NCI-H510A (cell line): ENCODE measurements at places on chromosomes 4 and X.

GRCh38 chr4:139972305-139972704 lies 181.7 kb downstream of the MAML3 start:
- DNase-seq: no peak

DNA sequence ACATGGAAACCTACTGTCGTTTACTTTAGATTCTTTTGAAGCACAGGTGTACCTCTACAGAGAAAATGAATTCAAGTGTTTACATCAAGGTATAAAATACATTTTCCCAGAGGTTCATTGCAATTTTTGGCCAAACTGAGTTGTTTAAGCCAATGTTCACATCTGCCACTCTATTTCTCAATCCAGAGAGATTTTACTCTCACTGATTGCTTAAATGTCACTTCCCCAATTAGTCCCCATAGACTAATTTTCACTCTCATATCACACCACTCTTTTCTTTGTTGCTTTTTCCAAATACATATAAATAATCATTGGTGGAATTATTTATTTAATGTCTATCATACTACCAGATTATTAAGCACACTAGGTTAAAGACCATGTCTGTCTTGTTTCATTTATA lies 271.8 kb downstream of the PPP3CA start:
- no peak for DNase-seq

GRCh38 chrX:147351644-147352043 lies 537.1 kb upstream of the CXorf51A start:
- no peak for DNase-seq

- DNase-seq: no peak
Measured at GRCh38 chr4:168790898-168791297, 219.2 kb downstream of the CBR4 start.

GRCh38 chr4:108399610-108400265 lies 220.6 kb upstream of the RPL34 start:
- no peak for DNase-seq

GRCh38 chrX:50871922-50872453 lies 38.5 kb upstream of the BMP15 start:
- no peak for DNase-seq

DNA sequence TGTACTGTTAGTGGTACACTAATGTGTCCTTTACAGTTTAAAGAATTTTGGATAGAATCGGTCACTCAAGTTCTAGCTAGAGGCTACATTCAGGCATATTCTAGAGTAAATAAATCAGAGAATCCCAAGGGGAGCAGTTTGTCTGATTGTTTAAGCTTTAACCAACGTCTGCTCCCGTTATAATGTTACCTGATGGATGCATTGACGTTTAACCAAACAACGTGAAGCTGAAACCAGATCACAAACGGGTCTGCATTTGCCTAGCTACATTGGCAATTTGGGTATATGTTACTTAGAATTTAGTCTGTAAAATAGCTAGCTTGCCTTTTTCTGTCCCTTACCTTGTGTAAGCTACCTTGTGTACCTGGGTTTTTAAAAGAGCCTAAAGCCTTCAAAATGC lies 1.6 kb downstream of the PI4K2B start:
- no peak for DNase-seq

- DNase-seq: no peak
Measured at GRCh38 chrX:42628471-42628870, 149.5 kb downstream of the PPP1R2C start.

DNA sequence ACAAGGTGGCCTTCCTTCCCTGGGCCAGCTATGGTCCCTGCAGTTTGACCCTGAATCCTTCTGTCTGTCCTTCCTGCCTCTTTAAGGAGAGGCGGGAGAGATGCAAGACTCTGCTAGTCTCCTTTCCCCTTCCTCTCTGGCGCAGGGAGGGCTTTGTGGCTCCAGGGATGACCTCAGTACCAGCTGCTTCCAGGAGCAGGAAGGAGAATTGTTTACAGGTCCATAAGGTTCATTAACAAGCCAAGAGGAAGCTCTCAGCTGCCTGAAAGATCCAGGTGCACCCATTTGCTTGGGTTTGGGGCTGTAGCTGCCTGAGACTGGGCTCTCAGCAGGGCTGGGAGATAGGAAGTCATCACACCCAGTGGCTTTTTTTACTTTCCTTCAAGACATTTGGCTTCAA lies 4.0 kb upstream of the FATE1 start:
- no peak for DNase-seq

DNA sequence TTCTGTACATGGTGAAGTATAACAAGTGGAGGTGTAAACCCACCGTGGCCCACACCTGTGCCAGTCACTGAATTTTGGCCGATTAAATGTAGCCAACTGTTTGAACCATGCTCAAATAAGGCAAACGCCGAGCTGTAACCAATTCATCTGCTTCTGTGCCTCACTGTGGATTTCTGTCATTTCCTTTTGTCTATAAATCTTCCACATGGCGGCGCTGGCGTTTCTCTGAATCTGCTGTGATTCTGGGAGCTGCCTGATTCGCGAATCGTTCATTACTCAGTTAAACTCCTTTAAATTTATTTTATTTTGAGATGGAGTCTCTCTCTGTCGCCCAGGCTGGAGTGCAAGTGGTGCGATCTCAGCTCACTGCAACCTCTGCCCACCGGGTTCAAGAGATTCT lies 19.2 kb downstream of the SUPT20HL2 start:
- no peak for DNase-seq

GRCh38 chr4:95672811-95673210 lies 124.0 kb upstream of the UNC5C start:
- no peak for DNase-seq

- no peak for DNase-seq
Measured at GRCh38 chr4:182063651-182064050, 179.6 kb upstream of the TENM3 start.

- DNase-seq: no peak
Measured at GRCh38 chr4:148077581-148077980, 345.7 kb downstream of the ARHGAP10 start.

GRCh38 chrX:17590892-17591740 lies 146.2 kb upstream of the SCML1 start:
- no peak for DNase-seq

DNA sequence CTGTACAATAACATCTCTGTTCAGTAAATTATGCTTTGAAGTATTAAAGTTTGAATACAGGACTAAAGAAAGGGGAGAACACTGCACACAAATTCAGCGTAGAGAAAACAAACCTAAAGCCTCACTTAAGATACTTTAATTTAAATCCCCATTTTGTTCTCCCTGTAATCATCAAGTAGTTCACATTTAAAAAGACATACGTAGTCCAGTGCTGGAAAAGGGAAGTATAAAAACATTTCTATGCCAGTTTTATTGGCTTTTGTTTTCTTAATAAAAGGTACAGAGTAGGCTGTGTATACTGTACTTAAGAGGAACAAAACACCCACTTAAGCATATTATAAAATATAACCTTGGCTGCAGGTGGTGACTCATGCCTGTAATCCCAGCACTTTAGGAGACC lies 101.6 kb downstream of the FGF16 start:
- DNase-seq: no peak

DNA sequence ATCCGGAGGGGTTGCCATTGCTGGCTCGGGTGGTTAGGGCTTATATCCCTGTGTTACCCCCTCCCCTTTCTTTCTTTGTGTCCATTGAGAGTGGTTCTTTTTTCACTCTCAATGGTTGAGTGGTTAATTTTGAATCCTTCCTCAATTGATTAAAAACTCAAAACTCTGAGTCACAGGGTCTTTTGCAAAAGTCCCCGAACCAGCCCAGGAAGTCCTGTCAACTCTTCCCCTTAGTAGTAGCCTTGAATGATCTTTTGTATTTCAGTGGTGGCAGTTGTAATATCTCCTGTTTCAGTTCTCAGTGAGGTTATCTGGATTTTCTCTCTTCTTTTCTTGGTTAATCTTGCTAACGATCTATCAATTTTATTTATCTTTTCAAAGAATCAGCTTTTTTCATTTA lies 170.0 kb upstream of the GYPA start:
- DNase-seq: no peak

GRCh38 chr4:1166509-1167243 lies 5.7 kb downstream of the SPON2 start:
- DNase-seq: no peak

DNA sequence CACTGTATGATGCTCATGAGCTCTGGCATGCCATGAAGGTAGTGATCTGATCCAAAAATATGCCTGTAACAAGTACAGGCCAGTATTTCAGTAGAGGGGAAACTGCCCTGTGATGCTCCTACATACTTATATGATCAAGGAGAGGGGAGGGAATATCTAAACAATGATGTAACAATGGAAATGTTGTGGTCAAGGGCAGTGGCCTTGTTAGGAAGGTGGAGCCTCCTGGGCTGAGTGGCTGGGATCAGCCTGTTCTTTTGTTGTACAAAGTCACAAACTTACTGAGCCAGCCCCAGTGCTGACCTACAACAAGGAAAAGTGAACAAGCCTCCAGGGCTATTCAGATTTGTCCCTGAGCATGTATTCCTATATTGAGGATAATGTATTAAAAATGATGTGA lies 70.3 kb downstream of the ANXA10 start:
- DNase-seq: no peak

DNA sequence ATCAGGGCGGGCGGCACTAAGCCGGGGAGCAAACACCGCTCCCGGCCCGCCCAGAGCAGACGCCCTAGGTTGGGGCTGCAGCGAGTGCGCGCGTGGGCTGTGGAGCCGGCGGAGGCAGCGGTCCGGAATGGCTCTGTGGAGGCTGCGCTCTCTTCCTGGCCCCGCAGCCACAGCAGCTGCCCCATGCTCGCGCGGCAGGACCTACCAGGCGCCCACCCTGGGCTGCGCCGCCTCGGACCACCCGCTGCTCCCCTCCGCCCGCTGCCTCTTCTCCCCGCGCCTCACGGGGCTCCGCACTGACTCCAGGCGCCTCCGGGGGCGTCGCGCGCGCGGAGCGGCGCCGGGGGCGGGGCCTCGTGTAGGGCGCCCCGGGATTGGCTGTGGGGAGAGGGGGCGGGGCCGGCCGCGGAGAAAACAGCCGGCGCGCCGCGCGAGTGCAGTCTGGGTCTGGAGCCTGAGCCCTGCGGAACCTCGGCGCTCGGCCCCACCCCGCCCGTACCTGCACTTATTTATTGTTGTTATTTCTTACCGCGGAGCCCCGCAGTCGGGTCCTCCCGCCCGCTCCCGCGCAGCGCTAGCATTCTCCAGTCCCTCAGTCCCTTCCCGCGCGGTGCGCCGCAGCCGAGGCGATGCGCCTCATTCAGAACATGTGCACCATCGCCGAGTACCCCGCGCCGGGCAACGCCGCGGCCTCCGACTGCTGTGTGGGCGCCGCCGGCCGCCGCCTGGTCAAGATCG lies at the start of gene RASL11B:
TSS of gene RASL11B (plus strand) at position 439 of the 738 bp plus-strand sequence. CDS start at position 630, 191 bp downstream.
- DNase-seq: peak; percentile 71

DNA sequence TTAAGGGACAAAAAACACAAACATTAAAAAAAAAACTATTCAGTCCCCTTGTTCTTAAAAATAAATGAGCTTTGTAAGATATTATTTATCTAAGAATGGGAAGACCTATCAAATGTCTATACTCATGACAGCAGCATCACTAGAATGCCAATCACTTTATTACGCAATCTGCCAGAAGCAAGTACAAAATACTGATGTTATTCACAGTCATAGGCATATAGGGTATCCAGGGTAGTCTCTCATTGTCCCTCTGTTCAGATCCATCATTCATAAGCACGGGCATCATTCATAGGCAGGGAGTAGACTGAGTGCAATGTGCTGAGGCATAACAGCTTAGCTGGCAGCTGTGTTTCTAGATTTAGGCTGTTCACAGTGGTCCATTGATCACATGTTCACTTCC lies 109.1 kb downstream of the EPHA5 start:
- no peak for DNase-seq

DNA sequence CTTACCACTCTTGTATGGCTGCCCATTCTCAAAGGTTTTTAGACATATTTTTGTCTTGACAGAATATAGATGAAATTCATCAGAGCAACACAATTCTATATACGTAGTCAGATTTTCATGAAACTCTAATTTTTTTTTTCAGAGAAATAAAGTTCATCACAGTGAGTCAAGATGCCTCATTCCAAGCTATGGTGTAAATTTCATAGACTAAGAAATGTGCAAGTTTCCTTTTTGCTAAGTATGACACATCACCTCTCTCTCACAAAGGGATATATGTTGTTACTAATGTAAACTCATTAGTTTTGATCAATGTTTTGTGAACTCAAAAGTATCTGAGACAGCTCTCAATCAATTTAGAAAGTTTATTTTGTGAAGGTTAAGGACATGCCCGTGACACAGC lies 60.4 kb upstream of the ATXN3L start:
- no peak for DNase-seq

DNA sequence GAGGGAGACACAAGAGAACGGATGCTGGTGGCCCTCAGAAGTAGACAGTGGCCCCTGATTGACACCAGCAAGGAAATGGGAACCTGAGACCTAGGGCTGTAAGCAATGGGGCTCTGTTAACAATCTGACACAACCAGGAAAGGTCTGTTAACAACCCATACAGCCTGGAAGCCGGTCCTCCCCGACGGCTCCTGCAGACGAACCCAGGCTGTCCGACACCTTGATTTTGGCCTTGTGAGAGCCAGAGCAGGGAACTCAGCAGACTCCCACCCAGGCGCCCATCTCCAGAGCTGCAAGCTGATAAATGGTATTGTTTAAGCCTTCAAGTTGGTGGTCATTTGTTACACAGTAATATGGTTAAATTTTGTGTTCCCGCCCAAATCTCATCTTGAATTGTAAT lies 10.2 kb upstream of the CYTL1 start:
- no peak for DNase-seq
